ENCODE measurements at places on chromosomes 11 and 22. TPM values are rescaled to one million over a fixed set of nuclear protein-coding genes. Genes with fewer than 3 reads are reported as not detected.

The MUC5AC gene
- not detected for total RNA-seq

The KCNJ11 gene
- 9.9 TPM for total RNA-seq

The MS4A4A gene
- total RNA-seq, result 2.3 TPM

The POU2F3 gene
- not detected for total RNA-seq

The HTR3A gene
- not detected for total RNA-seq

The RIC3 gene
- total RNA-seq, result 12.7 TPM

The GGTLC2 gene
- not detected for total RNA-seq

The TRIM51 gene
- total RNA-seq, result not detected

The OR52N4 gene
- not detected for total RNA-seq

The CEP164 gene
- total RNA-seq, result 8.9 TPM

The TPBGL gene
- not detected for total RNA-seq

The KCNQ1OT1 gene
- total RNA-seq, result 0.40 TPM

The OR52L1 gene
- total RNA-seq, result not detected

The TUBA8 gene
- total RNA-seq, result 111 TPM

The C11orf52 gene
- total RNA-seq, result 0.95 TPM

The GLYATL2 gene
- total RNA-seq, result 0.28 TPM

The MORC2 gene
- 20.1 TPM for total RNA-seq

The UBQLNL gene
- total RNA-seq, result 0.16 TPM

The MRGPRX3 gene
- total RNA-seq, result not detected

The PTPRJ gene
- 5.6 TPM for total RNA-seq

The OR4C13 gene
- total RNA-seq, result not detected

The CRYBA4 gene
- not detected for total RNA-seq

The TRAF6 gene
- total RNA-seq, result 16.4 TPM

The PHF21A gene
- total RNA-seq, result 44.6 TPM

The ZNF214 gene
- 1.2 TPM for total RNA-seq

The DDTL gene
- 3.3 TPM for total RNA-seq

The GLYAT gene
- not detected for total RNA-seq

The HRAS gene
- 44.8 TPM for total RNA-seq

The APOA4 gene
- not detected for total RNA-seq

The TMPRSS6 gene
- not detected for total RNA-seq

The P4HA3 gene
- not detected for total RNA-seq

The OR51I1 gene
- not detected for total RNA-seq

The RASGRP2 gene
- 45.2 TPM for total RNA-seq

The ARSA gene
- total RNA-seq, result 28.2 TPM

All from heart right ventricle (tissue), 16 donors.